HEK293T (cell line): ENCODE measurements at places on chromosomes 12 and 14.

DNA sequence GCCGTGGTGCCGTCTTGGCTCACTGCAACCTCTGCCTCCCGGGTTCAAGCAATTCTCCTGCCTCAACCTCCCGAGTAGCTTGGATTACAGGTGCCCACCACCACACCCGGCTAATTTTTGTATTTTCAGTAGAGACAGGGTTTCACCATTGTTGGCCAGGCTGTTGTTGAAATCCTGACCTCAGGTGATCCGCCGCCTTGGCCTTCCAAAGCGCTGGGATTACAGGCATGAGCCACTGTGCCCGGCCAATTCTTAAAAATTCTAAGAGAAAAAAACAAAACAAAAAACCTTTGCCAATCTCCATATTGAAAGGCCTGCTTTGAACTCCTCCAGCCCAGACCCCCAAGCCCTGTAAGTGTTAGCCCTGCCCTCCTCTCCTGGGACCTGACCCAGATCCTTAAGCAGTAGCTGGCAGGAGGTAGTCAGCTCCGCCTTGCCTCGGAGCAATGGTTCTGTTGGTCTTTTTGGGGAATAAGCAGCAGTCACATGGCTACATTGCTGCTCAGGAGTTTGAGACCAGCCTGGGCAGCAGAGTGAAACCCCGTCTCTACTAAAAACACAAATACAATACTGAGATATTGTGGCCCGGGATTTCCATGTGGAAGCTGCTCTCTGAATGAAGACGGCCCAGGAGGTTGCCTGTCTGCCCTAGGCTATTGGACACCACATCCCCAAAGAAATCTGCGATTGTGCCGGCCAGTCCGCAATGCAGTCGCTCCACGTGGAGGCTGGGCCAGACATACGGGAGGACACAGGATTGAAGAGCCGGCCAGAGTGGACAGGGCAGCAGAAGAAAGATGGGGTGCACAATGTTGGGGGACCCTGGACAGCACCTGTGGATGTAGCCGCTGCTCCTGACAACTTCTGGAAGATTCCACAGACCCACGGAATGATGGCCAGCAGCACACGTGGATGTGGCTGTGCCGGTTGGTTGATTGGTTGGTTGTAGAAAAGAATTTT lies 28.8 kb upstream of the BEGAIN start:
- no peak for DNase-seq

DNA sequence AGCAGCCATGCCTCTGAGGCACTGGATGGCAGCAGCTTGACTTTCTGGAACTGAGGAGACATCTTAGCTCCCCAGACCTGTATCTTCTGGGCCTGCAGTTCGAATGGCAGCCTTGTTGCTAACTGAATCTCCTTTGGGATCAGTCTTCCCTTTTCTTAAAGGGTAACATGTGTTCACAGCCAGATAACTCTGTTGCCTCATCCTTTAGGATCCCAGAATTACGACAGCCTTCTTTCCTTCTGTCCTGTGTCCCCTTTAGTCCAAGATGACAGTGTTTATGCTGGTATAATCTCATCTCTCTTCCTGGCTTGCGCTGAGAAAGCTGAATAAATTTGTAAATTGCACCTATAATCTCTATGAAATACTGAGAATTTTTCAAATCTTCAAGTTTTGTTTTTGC lies 9.1 kb upstream of the ERC1 start:
- DNase-seq = no peak

- DNase-seq = no peak
Measured at GRCh38 chr14:60273956-60274355, 24.9 kb downstream of the PPM1A start.

DNA sequence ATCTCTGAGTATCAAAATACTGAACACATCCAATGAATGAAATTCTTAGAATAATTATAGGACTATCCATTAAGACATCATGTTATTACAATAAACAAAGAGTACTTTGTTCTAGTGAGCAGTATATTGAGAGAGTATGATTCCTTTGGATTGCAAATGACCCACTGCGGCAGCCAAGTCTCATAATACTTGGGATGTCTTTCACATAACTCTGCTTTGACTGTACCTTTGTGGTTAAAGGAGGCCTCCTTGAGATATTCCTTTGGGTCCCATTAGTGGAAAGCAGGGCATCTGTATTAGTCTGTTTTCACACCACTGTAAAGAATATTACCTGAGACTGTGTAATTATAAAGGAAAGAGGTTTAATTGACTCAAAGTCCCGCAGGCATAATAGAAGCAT lies 593.8 kb downstream of the TRHDE start:
- no peak for DNase-seq

- no peak for DNase-seq
Measured at GRCh38 chr14:25308244-25308643, 258.3 kb upstream of the STXBP6 start.

DNA sequence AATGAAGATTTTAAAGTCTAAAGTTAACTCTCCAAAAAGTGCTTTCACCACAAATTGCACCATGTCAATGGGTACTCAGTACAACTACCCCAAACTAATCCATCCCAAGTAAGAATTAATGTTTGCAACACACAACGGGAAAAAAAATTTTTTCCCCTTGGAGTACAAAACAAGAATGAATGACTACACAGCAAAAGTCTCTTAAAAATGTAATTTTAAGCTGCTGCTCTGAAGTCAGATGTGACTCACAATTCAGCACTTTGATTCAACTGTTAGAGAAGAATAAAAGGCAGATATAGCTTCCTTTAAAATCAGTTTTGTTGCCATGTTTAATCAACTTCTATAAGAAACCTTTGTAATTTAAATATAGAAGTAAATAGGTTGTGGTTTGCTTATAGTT lies 42.5 kb upstream of the VPS33A start:
- no peak for DNase-seq

- DNase-seq = no peak
Measured at GRCh38 chr12:53996240-53997203, 3.4 kb upstream of the HOXC9 start.

DNA sequence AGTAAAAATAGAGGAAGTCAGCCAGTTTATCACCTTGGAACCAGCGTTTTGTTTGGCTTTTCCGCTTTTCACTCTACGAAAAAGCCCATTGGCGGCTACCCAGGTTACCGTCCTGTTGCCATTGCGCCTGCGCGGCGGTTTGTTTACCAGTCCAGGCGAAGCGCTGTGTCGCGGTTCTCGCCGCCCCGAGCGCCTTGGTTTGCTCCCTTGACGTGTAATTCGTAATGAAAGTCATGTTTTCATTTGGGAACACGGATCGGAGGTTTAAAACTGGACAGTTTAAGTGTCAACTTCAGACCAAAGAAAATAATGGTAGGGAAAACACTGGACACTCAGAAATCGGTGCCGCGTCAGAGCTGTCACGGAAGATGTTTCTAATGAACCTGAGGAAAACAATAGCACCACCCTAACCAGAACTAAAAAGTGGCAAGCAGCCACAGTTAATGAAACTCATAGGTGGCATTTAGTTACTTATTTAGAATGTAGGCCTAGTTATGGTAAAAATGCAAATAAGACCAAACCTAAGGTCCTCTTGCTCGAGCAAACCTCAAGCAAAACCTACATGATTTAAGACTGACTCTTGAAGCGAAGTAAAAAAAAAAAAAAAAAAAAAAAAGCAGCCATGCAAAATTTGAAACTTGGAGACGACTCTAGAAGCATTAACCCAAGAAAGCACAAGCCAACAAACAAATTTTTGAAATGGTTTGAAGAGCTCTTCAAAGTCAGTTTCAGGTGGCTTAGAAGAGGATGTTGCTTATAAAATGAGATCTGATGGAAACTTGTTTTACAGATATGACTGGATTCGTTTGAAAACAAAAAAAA lies 790 bp upstream of the GPR19 start:
- peak; percentile 50 for DNase-seq

DNA sequence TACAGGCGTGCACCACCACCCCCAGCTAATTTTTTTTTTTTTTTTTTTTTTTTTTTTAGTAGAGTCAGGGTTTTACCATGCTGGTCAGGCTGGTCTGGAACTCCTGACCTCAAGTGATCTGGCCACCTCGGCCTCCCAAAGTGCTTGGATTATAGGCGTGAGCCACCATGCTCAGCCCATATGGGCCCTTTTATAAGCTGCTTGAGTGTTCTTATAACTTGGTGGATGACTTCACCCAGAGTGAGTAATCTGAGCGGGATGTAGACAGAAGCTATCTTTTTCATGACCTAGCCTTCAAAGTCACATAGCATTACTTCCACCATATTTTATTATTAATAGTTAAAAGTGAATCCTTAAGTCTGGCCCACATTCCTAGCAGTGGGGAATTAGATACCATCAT lies 16.4 kb downstream of the BBOF1 start:
- no peak for DNase-seq

- DNase-seq = peak; percentile 75
Measured at GRCh38 chr12:65278576-65279368, at the start of gene MSRB3. MSRB3 (plus strand) TSS chr12:65278683; CDS start chr12:65308580, 29,897 bp downstream.

- no peak for DNase-seq
Measured at GRCh38 chr14:50040401-50040775, 76.0 kb downstream of the VCPKMT start.

DNA sequence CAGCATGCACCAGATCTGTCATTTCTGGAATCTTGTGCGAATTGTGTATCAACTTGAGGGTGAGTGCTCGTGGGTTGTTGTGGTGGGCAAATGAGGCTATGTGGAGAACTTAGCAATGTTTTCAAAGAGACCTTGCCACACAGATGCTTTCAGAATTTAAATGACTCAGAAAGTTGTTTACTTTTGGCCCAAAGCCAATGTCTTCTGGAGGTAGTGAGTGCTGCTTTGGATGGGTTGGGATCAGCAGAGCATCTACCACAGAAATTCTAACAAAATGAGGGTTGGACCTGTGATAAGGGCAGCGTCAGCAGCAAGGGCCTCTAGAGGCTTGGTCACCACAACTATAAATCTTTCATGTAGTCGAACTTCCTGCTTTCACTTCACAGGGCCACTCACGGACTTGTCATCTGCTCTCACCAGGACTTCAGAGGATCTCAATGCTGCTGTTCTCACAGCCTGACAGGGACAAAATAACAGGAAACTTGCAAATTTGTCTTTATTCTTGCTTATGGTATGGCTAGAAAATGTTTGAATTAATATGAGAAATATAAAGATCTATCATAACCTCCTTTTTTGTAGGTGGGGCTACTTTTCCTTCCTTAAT lies 111.4 kb downstream of the DACT1 start:
- DNase-seq = peak; percentile 49

- DNase-seq = no peak
Measured at GRCh38 chr12:19872621-19873540, 433.6 kb downstream of the AEBP2 start.

GRCh38 chr12:1403417-1403816 lies 191.0 kb downstream of the FBXL14 start:
- no peak for DNase-seq

GRCh38 chr12:123075646-123076171 lies 75.2 kb downstream of the PITPNM2 start:
- peak; percentile 62 for DNase-seq

GRCh38 chr14:24670594-24670993 lies 36.6 kb upstream of the GZMB start:
- DNase-seq = no peak

GRCh38 chr14:100531152-100532121 lies 55.8 kb downstream of the BEGAIN start:
- no peak for DNase-seq

DNA sequence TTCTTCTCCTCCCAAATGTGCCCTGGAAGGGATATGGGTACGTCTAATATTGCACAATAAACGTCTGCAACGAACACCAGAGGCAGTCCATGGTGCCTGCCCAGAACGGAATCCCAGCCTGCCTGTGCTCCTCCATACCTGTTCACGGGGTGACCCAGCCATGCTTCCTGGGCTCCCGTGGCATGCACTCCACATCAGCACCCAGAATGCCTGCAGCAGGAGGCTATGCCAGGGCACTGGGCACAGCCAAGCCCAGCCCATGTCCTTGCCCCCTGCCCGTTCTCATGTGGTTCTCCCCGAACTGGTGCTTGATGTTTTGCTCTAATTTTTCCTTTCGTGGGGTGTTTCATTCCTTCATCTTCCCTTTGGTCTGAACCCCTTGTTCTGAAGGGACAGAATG lies 404.3 kb downstream of the BCL11B start:
- DNase-seq = no peak

- DNase-seq = no peak
Measured at GRCh38 chr12:116662612-116663144, 75.2 kb downstream of the SPRING1 start.

GRCh38 chr12:40068416-40068815 lies 37.5 kb downstream of the SLC2A13 start:
- DNase-seq = no peak

- no peak for DNase-seq
Measured at GRCh38 chr14:60106339-60106738, 14.6 kb downstream of the PCNX4 start.

- DNase-seq = no peak
Measured at GRCh38 chr12:2976581-2976996, 17.4 kb downstream of the TEAD4 start.

DNA sequence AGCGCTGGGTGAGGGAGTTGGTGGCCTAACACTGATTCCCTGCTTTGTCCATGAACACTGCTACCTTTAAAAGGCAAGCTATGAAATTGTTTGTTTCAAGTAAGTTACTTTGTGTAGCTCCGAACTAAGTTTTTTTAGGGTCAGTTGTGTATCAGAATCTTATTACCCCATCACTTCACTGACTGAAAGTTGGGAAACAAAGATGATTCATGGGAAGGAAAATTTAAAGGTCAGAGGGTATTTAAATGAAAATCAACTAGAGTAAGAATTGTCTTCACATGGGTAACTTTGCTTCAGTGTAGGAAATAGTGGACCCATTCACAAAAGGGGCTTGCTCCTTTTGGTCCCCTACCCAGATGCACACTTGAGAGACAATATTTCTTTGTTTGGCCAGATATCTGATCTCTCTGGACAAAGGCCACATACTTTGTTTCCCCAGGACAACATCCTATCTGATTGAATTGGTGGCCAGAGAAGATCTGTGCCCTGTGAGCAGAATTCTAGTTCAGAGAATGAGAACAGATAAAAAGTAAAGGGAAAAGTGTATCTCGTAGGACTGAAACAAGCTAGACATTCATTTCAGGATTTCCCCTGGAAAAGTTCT lies 53.5 kb downstream of the RAB35 start:
- DNase-seq = no peak

DNA sequence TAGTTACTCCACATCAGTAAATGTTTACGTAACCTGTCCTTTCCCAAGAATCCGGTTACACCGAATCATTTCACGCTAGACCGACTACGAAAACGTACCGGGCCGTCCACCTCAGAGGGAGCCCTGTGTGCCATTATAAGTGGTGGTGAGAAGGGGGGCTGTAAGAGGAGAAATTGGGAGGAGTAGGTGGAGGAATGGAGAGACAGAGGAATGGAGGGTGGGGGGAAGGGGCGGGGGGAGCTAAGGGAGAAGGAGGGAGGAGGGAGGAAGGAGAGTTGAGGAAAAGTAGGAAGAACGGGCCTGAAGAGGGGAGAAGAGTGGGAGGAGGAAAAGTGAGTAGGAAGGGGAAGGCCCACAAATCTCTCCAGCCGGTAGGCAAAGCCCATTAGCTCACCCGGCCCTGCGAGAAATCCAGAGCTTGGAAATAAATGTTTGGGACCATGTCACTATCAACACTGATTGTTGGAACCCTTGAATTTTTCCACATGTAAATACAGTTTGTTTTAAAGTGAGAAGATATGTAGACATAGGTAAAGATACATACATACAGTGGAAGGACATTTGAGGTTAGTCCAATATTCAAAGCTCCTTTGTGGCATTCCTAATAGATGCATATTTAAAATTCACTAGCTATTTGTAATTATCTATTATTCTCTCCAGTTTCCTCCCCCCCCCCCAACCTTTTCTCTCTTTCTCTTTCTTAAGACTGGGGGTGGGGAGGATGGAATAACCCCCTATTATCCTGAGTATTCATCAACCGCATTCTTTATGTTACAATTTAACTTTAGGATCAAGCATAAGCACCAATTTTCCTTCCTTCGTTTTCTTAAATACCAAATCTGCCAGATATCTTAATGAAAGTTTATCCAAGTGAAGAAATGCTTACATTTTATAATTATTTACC lies 2.1 kb upstream of the FOXG1 start:
- peak; percentile 34 for DNase-seq

GRCh38 chr14:75946785-75947184 lies 35.0 kb downstream of the TGFB3 start:
- no peak for DNase-seq
